ENCODE measurements at places on chromosomes 12 and 14. TPM values are rescaled to one million over a fixed set of nuclear protein-coding genes. Genes with fewer than 3 reads are reported as not detected.

TAPBPL gene
- total RNA-seq: 5.2 TPM

NID2 gene
- 19.2 TPM for total RNA-seq

NUP107 gene
- total RNA-seq: 71.3 TPM

SYT10 gene
- total RNA-seq: not detected

GZMB gene
- not detected for total RNA-seq

SYNE3 gene
- total RNA-seq: 0.18 TPM

COA8 gene
- total RNA-seq: 46.2 TPM

PTCSC3 gene
- total RNA-seq: not detected

NOVA1 gene
- 5.3 TPM for total RNA-seq

FERMT2 gene
- 44.4 TPM for total RNA-seq

GLT8D2 gene
- total RNA-seq: 0.74 TPM

FSCB gene
- total RNA-seq: not detected

OTUB2 gene
- 4.4 TPM for total RNA-seq

RDH5 gene
- 1.7 TPM for total RNA-seq

GPR132 gene
- total RNA-seq: 0.43 TPM

SYT1 gene
- total RNA-seq: 7.0 TPM

FLRT2 gene
- total RNA-seq: 2.2 TPM

ACSS3 gene
- total RNA-seq: not detected

INSM2 gene
- 0.08 TPM for total RNA-seq

SAMD4A gene
- total RNA-seq: 6.4 TPM

CCDC60 gene
- not detected for total RNA-seq

NKX2-1 gene
- total RNA-seq: not detected

KLHDC1 gene
- total RNA-seq: 0.76 TPM

CLEC4D gene
- total RNA-seq: not detected

BCL2L14 gene
- total RNA-seq: not detected

GRIN2B gene
- total RNA-seq: 3.9 TPM

MYL2 gene
- 0.25 TPM for total RNA-seq

VPS37B gene
- total RNA-seq: 32.0 TPM

NTS gene
- total RNA-seq: 94.8 TPM

SDSL gene
- total RNA-seq: 22.0 TPM

FOXM1 gene
- 97.8 TPM for total RNA-seq

KRT1 gene
- total RNA-seq: not detected

MFAP5 gene
- total RNA-seq: 0.36 TPM

FRMD6 gene
- total RNA-seq: 39.9 TPM

ZNF664 gene
- 62.1 TPM for total RNA-seq

PPFIA2 gene
- 0.55 TPM for total RNA-seq

EFCAB11 gene
- 11.8 TPM for total RNA-seq

SERPINA10 gene
- total RNA-seq: not detected

SYCP3 gene
- total RNA-seq: not detected

NTN4 gene
- 57.2 TPM for total RNA-seq

TRHDE gene
- 0.09 TPM for total RNA-seq

CCDC38 gene
- 0.07 TPM for total RNA-seq

PARP11 gene
- total RNA-seq: 1.6 TPM

PLEKHD1 gene
- total RNA-seq: not detected

KRT77 gene
- not detected for total RNA-seq

ZFYVE21 gene
- total RNA-seq: 38.4 TPM

P3H3 gene
- total RNA-seq: 26.1 TPM

RAPGEF3 gene
- total RNA-seq: 0.72 TPM

INHBC gene
- not detected for total RNA-seq

All from A549 treated with RU486 at 1 μM for 4 hours (cell line).